HCT116 (cell line): ENCODE measurements at places on chromosomes 7 and 10.

DNA sequence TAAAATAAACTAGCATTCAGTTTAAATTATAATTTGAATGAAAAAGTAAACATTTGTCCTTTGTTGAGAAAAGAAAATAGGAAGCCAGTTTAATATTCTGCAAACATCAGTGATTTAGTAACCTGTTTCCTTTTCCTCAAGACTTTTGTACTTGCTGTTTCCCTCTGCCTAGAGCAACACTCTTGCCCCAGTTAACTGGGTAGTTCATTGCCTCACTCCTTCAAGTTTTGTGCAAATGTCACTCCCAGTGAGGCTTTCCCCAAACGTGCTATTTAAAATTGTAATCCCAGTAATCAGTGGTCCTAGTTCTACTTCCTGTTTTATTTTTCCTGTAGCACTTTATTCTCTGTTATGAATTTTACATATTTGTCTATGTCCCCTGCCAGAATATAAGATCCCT lies 23.8 kb downstream of the DLD start:
- DNase-seq = no peak

DNA sequence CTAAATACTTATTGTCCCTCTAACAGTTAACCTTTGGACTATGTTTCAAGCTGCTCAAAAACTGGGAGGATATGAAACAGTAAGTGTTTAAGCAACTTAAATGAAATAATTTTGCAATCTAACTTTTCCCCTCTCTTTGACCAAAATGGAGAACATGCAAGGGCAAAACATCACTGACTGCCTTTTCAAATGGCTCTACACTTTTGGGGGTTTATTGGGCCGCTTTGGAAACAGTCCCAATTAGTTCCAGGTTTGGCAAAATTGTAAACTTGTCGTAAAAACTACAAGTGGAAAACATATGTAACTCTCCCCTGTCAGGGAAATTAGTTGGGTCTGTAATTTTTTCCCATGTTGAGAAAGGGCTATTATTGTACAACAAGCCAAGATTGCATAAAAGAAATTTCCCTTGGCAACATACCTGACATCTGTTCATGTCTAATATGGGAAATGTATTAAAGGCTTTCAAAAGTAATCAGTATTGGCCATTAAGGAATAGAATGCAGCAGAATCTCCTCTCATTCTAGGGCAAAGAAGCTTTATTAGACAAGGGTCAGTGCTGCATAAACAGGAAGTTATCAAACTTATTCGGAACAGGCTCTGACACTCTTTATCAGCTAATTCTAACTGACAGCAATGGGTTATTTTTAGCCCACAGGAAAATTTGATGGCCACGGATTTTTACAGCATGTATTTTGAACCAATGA lies 157.9 kb downstream of the ARID5B start:
- DNase-seq = no peak

GRCh38 chr10:77071956-77072355 lies 565.7 kb downstream of the KCNMA1 start:
- DNase-seq = no peak

DNA sequence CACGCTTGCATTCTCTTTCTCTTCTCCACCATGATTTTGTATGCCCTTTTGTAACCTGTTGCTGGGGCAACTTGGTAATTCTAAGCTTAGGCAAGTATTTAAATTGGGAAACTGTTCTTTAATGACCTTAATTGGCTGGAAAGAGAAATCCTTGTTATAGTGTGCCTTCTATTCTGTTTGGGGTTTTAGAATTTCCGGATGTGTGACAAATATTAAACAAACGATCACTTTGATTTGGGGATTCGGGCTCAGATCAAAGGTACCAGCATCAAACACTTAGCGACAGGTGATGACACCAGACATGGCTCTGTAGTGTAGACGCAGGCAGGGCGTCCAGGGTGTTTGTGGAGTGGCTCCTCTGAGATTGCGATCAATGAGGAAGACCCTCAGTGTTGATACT lies 55.0 kb downstream of the RAB11FIP2 start:
- no peak for DNase-seq

DNA sequence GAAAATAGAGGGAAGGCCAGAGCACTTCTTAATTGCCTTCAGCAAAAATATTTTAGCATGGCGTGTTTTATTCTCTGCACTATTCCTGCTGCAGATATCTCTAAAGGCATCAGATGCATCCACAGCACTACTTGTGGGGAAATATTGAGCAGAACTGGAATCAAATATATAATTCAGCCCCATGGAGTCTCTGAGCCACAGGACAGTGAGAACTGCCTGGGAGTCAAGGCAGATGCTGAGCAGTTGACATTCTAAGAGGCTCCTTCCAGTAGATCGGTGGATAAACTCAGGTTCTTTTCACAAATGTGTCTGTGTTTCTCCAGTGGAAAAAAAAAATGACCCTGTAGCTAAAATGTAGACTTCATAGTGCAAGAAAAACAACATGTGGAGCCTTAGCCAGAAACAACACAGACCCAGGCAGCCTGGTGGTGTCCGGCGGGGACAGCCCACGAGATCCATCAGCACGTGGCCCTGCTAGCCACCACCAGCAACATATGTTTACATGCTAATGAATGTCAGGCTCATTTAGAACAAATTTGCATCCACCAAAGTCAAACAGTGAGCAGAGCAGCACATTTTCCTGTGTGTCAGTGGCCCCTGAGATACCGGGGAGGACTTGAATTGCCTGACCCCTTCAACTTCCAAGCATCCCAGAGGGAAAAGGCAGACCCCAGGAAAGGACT lies 123.3 kb upstream of the PFKP start:
- no peak for DNase-seq

GRCh38 chr7:134767520-134768168 lies 11.8 kb upstream of the CALD1 start:
- no peak for DNase-seq

DNA sequence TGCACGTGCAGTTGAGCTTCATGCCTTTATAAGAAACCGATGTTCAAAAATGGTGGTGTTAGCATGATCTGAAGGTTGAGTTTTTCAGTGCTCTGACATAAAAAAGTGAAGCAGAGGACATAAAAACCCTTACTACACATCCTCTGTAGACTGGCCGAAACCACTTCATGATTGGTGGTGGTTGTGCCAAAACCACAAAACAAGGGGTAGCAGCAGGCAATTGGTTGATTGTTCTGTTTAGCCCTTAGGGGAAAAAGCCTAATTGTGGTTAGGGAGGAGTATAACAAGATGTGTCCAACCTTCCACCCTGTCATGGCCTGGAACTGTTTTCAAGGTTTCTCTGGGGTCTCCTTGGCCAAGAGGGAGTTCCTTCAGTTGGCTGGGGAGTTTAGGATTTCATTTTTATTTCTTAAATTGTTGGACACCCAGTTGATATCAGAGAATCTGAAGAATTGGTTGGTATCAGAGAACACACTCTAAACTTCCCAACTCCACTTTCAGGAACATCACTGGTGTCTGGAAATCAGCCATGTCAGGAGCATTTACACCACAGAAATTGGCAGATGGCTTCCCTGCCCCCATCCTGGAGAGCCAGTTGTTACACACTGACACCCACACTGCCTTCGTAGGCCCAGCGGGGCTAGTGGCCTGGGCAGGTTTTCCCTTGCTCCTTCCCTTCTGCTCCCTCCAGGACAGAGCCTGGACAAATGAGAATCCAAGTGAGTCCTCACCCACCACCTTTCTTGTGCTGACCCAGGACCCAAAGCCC lies 18.8 kb downstream of the MRPS24 start:
- no peak for DNase-seq

DNA sequence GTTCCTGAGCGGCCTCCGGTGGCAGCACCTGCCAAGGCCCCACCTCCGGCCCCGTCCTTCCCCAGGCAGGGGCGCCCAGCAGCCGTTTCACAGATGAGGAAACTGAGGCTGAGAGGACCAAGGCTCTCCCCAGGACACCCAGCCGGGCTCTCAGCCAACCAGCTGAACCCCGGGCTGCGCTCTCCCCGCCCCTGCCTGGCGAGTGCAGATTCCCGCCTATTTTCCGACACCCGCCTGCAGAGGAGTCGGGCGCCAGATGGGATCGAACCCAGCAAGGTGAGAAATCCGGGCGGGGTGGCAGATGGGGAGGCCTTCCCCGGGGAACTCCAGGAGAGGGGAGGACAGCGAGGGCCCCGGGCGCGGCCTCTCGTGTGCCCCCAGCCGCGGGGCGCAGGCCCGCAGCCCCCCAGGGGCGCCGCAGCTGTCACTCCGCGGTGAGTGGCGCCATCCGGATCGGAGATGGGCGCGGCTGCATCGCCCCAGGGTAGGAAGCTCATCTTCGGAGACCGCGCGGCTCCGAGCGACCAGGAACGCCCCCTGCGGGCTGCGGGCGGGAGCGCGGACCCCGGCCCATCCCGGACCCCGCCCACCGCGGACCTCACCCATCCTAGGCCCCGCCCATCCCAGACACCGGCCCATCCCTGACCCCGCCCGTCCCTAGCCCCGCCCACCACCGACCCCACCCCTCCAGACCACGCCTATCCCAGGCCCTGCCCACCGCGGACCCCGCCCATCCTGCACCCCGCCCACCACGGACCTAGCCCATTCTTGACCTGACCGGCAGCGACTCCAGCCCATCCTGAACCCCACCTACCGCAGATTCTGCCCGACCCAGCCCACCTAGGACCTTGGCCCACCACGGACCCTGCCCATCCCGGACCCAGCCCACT lies 90.3 kb downstream of the MICALL2 start:
- DNase-seq = peak; percentile 27

DNA sequence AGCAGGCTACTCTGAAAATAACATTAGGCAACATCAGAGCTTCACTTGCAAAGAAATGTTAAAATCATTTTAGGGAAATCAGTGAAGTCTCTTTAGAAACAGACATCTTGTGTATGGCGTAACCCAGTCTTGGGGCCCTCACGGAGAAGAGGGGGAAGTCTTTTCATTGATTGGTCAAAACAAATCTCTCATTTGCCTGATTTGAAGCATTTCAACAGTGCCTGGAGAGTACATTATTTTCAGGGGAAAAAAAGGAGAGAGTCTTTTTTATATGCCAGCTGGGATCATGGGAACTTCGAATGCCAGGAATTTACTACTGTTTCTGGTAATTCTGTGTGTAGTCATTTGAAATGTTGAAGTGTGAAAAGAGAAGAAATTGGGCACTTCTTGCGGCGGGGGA lies 471.4 kb downstream of the PLXDC2 start:
- DNase-seq = no peak

DNA sequence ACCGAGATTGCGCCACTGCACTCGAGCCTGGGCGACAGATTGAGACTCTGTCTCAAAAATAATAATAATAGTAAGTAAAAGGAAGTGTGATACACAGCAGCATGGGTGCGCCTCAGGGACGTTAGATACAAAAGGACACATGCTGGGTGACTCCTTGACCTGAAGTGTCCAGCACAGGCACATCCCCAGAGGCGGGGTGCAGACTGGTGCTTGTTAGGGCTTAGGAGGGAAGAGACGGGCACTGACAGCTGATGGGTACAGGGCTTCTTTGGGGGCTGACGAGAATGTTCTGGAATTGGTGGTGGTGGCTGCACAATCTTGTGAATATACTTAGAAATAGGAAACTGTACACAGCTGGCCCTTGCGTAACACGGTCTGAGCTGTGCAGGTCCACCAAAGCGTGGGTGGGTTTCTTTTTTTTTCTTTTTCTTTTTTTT lies 61.8 kb upstream of the DNAJB6 start:
- DNase-seq = no peak

- DNase-seq = no peak
Measured at GRCh38 chr10:114767101-114767985, 54.2 kb upstream of the FHIP2A start.

- DNase-seq = peak; percentile 2
Measured at GRCh38 chr7:120089968-120090367, 183.0 kb upstream of the KCND2 start.
